ENCODE measurements at places on chromosomes 3 and 15.

GRCh38 chr3:20648921-20649381 is 462.9 kb upstream of the SGO1 start:
- DNase-seq: no peak

DNA sequence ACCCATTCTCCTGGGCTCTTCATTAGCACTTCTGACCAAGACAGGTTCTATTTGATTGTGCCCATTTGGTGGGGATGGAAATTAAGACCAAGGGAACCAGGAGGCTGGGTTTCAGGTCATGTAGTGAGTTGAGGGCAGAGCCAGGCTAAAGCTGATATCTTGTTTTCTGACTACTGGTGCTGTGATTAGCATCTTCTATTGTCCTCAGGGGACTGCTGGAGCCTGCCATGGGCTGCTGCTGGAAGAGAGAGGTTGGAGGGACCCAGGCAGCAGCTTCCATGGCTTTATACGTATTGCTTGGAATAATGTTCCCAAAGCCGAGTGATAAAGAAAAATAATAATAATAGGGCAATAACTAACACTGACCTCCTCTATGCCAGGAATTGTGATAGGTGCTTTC is 211.4 kb upstream of the ROPN1 start:
- no peak for DNase-seq

DNA sequence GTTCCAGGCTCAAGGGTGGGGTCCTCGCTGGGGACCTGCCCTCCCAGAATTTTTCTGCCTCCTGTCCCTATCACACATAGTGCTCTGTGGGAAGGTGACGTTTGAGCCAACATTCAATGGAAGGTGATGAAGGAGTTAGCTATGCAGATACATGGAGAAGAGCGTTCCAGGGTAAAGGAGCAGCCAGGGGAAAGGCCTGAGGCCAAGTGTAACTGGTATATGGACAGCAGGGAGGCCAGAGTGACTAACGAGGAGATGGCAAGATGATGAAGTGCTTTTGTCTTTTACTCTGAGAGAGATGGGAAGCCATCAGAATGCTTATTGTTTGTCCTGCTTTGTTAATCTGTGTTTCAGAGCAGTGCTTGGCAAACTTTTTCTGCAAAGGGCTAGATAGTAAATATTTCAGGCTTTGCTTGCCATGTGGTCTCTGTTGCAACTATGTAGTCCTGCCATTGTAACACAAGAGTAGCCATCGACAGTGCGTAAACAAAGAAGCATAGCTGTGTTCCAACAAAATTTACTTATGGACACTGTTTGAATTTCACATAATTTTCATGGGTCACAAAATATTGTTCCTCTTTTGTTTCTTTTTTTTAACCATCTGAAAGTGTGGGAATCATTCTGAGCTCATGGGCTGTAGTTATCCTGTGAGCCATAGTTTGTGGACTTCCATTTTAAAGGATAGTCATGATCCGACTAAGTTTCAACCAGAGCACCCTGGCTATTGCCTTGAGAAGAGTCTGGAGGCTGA is 25.8 kb upstream of the PIAS1 start:
- peak; percentile 24 for DNase-seq

- peak; percentile 98 for DNase-seq
Measured at GRCh38 chr3:45123581-45124269, 22.5 kb downstream of the CDCP1 start.

GRCh38 chr15:38652998-38653397 is 88.4 kb upstream of the RASGRP1 start:
- no peak for DNase-seq

DNA sequence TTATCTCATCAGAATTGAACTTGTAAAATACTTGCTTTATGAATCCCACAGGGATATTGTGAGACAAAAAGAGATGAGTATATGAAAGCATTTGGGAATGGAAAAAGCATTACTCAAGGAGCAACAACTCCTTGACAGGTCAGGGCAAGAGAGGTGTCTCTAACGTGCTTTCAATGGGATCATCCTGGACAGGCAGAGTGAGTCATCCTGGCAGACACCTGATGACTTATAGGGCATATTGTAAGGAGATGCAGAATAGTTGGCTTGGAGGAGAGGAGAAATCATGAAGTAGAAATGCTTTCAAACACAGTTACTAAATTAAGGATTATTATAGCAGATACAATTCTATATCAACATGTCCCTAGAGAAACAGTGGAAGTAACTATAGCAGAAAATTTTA is 71.9 kb upstream of the THSD4 start:
- DNase-seq: peak; percentile 95

DNA sequence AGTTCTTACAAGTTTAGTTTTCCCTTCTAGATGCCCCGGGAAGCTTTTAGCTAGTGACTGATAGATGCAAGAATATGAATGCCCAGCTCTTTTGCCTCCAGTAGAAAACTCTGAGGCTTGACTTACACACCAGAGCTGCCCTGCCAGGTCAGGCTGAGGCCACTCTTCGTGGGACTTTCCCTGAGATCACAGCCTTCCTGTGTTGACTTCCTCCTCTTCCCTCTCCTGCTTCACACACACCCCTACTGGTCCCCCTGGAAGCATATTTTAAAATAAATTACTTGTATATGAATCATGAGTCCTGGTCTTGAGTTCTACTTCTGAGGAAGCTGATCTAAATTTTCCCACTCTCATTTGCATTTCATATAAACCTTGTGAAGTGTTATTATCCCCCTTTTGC is 413.7 kb downstream of the PDCD6IP start:
- no peak for DNase-seq

GRCh38 chr15:98580572-98580971 is 67.8 kb upstream of the IGF1R start:
- no peak for DNase-seq

DNA sequence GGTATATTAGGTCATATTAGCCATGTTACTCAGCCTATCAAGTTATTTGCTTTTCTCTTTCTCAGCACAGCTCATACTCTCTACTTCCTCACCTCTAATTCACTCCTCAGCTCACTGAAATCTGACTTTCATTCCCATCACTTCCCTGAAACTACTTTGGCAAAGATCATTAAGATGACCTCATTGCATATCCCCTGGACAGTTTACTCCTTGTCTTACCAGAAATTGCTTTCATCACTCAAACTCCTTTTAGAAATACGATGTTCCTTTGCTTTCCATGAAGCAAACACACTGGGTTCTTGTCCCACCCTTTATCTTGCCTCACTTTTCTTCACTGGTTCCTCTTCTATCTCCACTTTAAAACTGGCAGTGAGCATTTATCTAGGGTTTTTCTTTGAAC is 354.4 kb downstream of the TUSC7 start:
- DNase-seq: no peak

- no peak for DNase-seq
Measured at GRCh38 chr3:42569593-42570142, 12.1 kb downstream of the SEC22C start.

GRCh38 chr15:76309601-76310330 is 1.5 kb downstream of the ETFA start:
- no peak for DNase-seq

DNA sequence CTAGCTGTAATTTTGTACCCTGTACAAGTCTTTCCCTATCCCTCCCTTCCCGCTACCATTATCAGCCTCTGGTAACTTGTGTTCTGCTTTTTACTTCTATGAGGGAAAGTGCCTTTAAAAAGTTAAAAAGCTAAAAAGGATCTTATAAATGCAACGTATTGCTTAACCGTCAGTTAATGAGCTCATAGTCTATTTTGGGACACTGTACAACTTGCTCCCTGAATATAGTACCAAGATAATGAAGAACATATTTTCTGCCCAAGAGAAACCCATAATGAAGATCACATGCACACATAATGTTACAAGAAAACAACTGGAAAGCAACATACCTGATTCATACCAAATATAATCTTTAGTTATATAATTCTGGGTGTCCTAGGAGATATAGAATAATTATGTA is 22.6 kb downstream of the ZIC1 start:
- no peak for DNase-seq

DNA sequence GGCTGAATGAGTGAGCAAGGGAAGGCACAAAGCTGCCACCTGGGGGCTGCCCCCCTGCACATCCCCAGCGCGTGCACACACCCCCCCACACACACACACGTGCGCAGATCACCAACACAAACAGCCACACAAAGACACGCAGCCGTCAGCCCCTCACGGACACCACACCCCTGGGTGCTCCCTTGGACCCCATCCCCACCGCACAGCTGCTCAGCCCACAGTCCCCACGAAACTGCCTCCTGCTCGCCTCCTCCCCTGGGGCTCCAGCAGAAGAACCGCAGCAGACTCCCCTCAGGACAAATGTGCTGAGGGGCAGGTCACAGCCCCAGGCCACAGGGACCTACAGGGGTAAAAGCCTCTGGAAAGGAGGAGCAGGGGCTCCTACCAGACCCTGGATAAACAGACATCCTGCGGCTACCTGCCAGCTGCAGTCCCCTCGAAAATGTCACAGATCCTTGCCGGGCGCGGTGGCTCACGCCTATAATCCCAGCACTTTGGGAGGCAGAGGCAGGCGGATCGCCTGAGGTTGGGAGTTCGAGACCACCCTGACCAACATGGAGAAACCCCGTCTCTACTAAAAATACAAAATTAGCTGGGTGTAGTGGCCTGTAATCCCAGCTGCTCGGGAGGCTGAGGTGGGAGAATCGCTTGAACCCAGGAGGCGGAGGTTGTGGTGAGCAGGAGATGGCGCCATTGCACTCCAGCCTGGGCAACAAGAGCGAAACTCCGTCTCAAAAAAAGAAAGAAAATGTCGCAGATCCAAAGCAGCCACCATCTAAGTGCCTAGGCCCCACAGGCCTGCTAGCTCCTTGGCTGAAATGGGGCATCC is 6.5 kb downstream of the TWF2 start:
- no peak for DNase-seq

DNA sequence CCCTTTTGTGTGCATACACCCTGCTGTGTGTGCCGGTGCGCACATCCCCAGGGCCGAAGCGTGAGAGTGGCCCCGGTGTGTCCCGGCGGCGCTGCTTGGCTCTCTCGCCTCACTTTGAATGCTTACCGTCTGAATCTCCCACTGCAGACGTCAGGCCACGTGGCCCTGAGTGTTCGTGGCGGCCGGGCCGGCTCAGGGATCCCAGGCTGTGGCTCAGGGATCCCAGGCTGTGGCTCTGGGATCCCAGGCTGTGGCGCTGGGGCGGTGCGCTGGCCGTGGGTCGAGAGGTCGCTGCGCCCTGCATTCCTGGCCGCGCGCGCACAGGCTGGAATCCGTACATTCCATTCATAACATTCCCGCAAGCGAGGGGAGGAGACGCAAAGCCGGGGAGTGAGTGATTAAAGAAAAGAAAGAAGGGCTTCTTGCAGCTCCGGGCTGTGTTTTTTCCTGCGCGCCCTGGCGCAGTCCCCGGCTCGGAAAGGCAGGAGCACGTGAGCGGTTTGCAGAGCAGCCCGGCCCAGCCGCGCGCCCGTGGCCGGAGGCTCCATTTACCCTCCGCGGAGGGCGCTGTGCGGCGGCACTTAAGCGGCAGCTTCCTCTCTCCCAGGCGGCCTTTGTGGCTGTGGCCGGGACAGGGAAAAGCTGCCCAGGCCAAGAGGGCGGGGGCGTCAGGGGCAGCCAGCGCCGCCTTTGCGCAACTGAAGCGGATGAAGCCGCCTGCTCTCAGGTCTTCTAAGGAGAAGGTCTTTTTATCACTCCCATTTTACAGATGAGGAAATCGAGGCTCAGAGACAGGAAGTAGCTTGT is 87.0 kb upstream of the ALDH1L1 start:
- DNase-seq: peak; percentile 72

- no peak for DNase-seq
Measured at GRCh38 chr3:46321461-46322104, 32.3 kb upstream of the CCR2 start.

DNA sequence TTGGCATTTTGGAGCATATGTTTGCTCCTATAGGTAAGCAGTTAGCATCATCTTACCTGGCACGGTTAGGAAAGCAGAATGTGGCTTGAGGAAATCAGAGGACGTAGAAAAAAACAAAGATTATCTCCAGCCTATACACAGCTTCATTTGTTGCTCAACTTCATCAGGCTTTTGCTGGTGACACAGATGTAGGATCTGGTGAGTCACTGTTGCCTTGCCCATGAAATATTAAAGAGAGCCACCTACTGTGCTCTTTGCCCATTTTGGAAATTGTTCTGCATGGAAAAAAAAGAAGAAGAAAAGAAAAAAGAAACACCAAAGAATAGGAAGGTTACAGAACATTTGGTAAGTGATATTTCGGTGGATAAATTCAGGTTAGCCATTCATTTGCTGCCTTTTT is 3.8 kb downstream of the IL1RAP start:
- DNase-seq: peak; percentile 75

DNA sequence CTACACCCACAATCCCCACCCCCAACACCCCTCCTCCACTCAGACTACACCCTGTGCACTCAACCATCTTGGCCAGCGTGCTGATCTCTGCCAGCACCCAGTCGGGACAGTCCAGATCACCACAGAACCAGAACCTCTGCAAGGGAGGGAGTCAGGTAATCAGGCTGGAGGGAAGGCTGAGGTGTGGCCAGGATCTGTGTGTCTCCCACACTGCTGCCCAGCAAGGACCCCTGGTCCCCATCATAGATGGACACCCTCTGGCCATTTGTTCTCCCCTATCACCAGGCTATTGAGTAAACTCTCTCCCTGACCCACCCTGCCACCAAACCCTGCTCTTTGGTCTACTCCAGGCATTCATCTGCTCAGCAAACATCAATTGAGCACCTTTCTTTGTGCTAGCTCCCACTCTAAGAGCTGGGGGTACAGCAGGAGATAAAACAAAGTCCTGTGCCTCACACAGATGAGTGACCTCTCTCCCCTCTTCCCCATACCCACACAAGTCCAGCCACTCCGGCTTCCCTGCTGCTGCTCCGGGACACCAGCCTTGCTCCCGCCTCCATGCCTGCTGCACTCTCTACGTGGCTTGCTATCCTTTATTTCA is 134.8 kb downstream of the TBC1D2B start:
- no peak for DNase-seq
